ENCODE measurements at places on chromosomes 1 and 21. TPM values are rescaled to one million over a fixed set of nuclear protein-coding genes. Genes with fewer than 3 reads are reported as not detected.
A peak's percentile ranks its signal among the peaks of the same experiment; 100 is the strongest.

The OR2T33 gene
- total RNA-seq = 7.0 TPM

DNA sequence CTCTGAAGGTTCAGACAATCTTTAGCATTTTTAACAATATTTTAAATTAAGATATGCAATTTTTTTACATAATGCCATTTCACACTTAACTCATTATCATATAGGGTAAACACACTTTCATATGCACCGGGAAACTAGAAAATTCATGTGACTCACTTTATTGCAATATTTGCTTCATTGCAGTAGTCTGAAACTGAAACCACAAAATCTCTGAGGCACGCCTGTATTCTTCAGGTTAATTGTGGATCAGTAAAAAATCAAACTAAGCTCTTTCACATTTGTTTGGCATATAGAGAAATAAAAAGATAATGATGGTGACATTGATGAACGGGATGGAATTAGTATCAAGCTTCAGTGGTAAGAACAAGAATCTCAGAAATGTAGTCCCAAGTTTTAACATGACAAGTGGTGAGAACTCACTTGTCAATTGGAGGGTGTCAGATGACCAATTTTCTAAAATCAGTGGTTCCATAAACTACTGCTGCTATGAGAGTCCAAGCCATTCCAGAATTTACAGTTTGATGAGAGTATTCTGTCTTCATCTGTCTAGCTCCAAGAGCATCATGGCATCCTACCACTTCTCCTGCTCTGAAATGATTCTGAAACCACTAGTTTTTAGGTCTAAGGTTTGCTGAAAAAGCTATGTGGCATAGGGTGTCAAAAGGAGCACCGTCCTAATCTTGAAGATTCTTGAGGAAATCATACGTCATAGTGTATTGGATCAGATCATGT, 281.0 kb downstream of the PTPRC start:
- no peak for DNase-seq

GRCh38 chr1:164466429-164466828, 92.6 kb upstream of the PBX1 start:
- no peak for DNase-seq

DNA sequence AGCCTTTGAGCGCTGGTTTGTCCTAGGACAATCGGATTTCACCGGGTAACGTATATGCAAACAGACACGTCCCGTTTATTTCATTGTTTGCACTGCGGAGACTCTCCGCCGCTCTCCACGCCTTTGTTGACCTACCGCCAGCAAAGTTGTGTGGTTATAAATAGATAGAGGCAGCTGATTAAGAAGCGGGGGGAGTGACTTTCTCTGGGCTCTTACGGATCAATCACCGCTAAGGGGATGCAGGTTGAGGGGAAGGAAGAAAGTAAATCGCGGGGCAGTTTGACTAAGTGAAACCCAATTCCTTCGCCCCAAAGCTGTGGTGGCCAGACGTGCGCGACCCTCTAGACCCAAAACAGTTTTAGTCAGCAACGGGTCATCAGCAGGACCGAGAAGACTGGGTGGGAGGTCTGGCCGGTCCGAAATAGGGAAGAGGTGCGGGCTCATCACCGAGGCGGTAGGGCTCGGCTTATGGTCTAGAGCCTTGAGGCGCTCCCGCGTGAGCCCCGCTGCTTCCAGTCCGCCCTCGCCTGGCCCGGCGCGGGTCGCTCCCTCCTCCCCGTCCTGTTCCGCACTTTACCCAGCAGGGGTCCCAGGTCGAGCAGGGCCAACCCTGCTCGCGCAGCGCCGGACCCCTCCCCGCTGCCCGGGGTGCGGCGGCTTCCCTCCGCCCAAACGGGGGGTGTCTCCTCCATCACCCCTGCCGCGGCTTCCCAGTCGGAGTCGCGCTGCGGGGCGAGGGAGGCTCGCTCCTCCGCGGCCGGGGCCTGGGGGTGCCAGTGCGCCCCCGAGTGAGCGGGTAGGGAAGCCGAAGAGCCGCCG, 120.8 kb upstream of the RRP15 start:
- DNase-seq = peak; percentile 41

DNA sequence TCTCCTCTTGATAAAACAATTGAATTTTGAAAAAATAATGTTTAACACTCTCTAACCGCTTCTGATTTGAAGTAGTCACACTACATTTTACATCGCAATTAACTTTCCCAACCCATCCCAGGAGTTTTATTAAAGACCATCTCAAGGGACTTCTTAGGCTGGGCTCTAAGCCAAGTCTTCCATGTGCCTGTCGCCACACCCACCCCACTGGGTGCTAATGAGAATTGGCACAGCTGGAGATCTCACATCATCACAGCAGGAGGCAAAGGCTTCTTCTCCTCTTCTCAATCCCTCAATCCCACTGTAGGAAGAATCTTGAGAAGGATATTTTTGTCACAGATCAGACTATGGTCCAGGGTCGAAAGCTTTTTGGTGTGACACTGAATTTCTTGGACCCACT, 328.9 kb downstream of the NUF2 start:
- no peak for DNase-seq

DNA sequence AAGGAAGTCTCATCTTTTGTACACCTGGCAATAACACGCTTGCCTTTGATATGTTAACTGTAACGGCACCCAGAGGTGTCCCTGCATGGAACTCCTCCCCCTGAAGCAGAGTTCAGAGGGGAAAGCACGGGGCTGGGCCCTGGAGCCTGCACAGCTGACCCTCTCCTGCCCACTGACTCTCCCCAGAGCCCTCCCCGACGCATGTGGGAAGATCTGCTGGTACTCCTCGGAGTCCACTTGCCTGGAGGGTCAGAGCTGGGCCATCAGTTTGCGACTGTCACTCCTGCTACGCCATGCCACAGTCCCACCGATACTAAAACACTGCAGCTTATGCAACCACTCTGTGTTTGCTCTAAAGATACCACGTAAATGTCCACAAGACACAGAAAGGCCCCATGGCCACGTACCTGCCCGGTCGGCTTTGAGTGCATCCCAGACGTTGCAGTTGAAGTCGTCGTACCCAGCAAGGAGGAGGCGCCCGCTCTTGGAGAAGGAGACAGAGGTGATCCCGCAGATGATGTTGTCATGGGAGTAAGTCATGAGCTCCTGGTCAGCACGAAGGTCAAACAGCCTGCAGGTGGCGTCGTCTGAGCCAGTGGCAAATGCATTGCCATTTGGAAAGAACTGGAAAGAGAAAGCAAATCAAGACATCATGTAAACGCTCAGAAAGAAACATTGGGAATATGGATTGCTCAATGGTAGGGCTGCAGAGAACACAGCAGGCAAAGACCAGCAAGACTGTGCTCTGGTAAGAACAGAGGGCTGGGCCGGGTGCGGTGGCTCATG, 10.6 kb upstream of the NADK start:
- DNase-seq = no peak

GRCh38 chr1:224201383-224201782, 18.3 kb downstream of the DEGS1 start:
- no peak for DNase-seq

The NME7 gene
- 10.5 TPM for total RNA-seq

The CASZ1 gene
- 6.2 TPM for total RNA-seq
